GM12878 (cell line): ENCODE measurements at places on chromosomes 1 and 21.

GRCh38 chr1:86795316-86795715 lies 90.9 kb downstream of the SH3GLB1 start:
- DNase-seq: no peak

- no peak for DNase-seq
Observed at GRCh38 chr1:111904478-111905218, 84.8 kb downstream of the KCND3 start.

DNA sequence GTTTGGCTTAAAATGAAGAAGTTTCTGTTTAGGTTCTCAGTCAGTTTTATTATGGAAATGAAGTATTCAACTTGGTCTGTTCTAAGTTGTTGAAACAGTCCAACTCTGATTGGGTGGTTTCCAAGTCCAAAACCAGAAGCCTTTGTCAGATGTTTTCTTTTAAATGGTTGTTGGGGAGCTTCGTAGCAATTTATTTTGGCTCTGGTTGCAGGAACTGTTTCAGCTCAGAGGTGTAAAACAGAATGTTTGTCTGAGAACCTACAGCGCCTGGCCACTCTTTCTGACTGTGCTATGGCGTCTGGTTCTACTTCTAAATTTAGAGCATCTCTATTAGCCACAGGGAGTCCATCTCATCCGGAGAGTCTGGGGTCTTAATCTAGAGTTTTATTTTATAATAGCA lies 582.6 kb upstream of the TMPRSS15 start:
- no peak for DNase-seq

DNA sequence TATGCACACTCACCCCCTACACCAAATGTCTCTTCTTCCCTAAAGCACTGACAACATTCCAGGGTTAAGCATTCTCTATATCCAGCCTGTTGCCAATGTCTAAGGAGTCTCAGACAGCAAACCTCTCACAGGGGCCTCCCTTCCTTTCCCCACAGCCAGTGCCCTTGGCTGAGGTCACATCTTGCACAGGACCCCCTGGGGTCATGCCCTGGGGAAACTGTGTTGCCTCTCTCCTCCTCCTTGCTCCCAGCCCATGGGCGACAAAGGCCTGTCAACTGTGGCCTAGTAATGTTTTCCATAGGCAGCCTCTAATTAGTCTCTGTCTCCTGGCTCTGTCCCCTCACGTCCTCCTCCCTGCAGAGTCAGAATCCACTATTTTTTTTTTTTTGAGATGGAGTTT lies 54.6 kb downstream of the NENF start:
- no peak for DNase-seq

DNA sequence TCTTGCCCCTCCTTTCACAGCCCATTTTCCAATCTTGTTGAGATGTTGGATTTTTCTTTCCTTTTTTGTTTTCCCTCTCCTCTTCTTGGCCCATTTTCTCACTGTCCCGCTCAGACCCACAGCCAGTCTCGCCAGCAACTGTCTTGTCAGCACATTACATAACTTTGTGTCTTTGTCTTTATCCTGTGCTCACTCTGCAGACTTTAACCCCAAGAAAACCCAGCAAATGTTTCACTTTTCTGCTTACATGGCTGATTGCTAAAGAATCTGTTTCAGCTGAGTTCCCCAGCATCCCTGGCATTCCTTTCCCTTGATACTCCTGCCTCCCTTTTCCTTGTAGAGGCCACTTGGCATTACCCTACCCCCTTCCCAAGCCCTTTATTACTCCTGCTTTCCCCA lies 74.6 kb downstream of the ZNF648 start:
- DNase-seq: no peak

- DNase-seq: peak; percentile 19
Observed at GRCh38 chr1:186374303-186375151, 526 bp downstream of the TPR start.

GRCh38 chr1:84504580-84505492 lies 1.4 kb upstream of the SPATA1 start:
- no peak for DNase-seq

- DNase-seq: no peak
Observed at GRCh38 chr1:90413519-90413918, 303.6 kb downstream of the BARHL2 start.

- DNase-seq: no peak
Observed at GRCh38 chr1:73162564-73162963, 880.2 kb upstream of the NEGR1 start.

GRCh38 chr1:180927841-180928240 lies 15.1 kb downstream of the KIAA1614 start:
- DNase-seq: no peak

DNA sequence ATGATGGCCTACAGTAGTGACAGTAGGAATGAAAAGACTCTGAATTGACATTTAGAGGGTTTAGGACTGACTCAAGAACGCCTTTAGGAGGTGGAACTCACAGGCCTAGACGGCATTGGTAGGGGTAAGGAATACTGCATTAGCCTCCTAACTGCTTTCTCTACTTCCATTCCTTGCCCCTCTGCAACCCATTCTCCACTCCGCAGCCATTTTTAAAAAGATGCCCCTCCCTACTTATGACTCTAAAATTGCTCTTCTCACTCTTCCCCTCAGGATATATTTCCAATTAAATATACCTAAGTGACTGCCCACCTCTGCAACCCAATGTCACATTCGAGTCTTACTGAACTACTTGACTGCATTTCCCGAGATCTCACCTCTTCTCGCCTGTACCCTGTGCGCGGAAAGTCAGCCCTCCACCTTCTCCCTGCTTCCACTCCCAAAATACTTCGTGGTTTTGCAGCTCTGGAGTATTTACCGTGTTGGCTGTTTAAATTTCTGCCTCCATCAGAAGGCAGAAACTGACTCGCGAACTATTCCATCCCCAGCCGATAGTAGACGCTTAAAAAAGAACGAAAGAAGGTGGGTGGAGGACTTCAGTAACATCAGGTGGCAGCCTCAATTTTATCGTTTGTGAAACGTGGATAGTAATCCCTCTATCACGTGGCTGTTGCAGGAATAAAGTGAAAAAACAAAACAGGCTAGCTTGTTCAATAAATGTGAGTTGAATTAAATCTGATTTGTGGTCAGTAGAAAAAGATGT lies 1.1 kb upstream of the YBX1 start:
- no peak for DNase-seq

DNA sequence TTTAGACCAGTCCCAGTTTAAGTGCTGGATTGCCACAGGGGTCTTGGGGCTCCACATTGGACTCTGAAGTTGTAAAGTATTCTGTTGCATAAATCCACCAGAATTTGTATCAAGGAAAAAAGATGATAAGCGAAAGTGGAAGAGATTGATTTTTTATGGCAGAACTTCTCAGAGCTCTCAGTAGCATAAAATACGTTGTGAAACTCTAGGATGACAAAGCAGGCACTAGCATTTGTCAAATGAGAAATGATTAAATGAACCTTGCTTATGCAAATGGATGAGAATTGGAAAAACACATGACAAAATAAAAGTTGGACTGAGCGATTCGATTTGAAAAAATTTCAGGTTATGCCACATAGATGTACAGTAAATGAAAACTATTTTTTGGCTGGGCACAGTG lies 253.8 kb upstream of the RAB4A start:
- DNase-seq: no peak

DNA sequence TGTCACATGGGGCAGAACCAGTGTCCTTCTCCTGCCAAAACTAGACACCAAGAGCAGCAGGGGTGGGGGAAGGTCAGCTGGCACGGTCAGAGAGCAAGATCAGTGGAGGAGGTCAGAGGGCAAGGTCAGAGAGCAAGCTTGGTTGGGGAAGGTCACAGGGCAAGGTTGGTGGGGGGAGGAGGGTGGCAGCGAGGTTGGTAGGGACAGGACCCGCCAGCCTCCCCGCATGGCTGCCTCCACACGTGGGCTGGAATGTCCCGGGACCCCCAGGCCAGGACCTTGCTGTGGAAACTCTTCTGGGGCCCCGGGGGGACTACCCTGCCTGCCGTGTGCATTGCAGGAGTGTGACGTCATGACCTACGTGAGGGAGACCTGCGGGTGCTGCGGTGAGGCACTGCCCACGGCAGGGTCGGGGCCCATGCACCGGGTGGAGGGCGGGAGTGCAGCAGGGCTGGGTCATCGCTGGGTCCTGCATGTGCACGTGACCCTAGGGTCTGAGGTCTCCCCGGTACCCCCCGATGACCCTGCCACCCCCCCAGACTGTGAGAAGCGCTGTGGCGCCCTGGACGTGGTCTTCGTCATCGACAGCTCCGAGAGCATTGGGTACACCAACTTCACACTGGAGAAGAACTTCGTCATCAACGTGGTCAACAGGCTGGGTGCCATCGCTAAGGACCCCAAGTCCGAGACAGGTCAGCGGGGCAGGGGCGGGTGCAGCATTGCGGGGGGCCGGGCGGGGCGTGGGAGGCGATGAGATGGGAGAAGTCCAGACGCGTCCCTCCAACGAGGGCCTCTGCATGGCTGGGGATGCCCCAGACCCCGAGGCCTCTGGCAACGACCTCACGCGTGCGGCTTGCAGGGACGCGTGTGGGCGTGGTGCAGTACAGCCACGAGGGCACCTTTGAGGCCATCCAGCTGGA lies 27.3 kb downstream of the COL6A2 start:
- no peak for DNase-seq

- DNase-seq: no peak
Observed at GRCh38 chr1:240099329-240099728, 7.6 kb downstream of the FMN2 start.

DNA sequence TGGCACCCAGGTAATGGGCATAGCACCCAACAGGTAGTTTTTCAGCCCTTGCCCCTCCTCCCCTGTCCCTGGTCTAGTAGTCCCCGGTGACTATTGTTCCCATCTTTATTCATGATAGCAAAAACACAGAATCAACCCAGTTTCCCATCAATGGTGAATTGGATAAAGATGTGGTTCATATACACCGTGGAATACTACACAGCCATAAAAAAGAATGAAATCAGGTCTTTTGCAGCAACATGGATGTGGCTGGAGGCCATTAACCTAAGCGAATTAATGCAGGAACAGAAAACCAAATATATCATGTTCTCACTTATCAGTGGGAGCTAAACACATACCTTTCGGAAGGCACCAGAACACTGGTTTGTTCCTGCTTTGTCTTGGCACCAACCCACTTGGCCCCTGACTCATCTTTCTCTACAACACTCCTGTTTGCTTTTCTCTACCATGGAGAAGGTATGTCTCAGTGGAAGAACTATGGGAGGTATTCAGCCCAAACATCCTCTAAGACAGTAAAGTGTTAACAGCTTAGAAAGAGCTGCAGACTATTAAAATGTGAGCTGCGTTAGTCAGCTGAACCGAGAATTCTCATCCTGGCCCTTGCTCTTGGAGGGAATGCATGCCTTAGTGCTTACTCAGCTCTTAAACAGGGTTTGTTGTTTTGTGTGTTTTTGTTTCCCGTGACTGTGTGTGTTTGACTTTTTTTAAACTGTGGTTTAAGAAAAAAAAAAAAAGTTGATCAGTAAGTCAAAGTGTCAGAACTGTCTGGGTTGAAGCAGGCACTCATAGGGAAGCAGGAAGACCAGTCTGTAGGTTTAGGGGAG lies 203.0 kb downstream of the TOMM20 start:
- DNase-seq: peak; percentile 40

DNA sequence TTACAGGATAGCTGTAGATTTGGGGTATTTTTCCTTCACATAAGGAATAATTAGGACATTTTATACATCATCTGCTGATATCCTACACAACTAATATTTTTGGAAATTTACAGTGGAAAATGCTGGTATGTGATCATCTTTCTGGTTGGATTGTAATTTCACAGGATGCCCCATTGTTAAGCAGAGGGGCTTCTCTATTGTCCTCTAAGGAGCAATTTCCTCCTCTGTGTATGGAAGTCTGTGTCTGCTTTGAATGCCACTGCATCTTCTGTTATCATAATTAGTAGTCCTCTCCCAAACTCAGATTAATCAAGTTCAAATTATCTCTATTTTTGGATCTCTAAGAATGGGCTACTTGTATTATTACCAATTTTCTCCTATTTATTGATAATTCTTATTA lies 988.1 kb upstream of the B3GALT2 start:
- no peak for DNase-seq

GRCh38 chr1:12475947-12476346 lies 142.1 kb downstream of the DHRS3 start:
- DNase-seq: no peak

- no peak for DNase-seq
Observed at GRCh38 chr1:84225646-84226045, 75.9 kb upstream of the SAMD13 start.

- no peak for DNase-seq
Observed at GRCh38 chr1:111643097-111643496, 23.5 kb downstream of the RAP1A start.

- DNase-seq: peak; percentile 56
Observed at GRCh38 chr1:26582836-26583460, 53.4 kb downstream of the RPS6KA1 start.

DNA sequence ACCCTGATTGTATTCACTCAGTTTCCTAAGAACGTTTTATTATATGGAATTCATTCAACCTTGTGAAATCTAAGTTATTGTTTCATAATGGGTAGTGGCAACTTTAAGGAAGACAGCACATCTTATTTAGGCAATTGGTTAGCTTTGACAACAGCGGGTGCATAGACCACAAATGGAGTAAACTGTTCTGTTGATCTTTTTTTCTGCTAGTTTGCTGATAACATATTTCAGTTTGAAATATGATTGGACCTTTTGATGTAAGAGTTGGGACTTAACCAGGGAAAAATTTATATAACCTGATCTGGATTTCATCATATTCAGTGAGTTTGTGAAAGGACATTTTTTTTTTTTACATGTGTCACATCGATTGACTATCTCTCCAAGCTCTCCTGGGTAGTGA lies 151.7 kb downstream of the HLX start:
- no peak for DNase-seq

DNA sequence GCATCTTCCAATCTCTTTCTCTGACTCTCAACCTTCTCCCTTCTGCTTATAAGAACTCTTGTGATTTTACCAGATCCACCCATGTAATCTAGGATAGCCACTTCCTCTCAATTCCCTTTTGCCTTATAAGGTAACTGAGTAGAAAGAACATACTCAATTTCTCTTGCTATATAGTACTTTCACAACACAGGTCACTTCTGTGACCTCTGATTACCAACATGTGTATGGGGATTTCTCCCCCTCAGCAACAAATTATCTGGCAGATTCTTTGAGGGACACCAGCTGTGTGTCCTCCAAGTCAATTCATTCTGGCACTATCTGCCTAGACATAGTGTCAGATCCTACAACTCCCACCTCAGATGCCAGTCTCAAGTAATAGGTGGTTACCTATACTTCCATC lies 62.5 kb downstream of the IL23R start:
- no peak for DNase-seq

GRCh38 chr1:207286786-207287468 lies 34.6 kb upstream of the CD55 start:
- DNase-seq: no peak

- DNase-seq: no peak
Observed at GRCh38 chr1:111372336-111372965, 55.1 kb downstream of the OVGP1 start.

GRCh38 chr1:225425201-225425786 lies 2.5 kb downstream of the LBR start:
- DNase-seq: no peak

DNA sequence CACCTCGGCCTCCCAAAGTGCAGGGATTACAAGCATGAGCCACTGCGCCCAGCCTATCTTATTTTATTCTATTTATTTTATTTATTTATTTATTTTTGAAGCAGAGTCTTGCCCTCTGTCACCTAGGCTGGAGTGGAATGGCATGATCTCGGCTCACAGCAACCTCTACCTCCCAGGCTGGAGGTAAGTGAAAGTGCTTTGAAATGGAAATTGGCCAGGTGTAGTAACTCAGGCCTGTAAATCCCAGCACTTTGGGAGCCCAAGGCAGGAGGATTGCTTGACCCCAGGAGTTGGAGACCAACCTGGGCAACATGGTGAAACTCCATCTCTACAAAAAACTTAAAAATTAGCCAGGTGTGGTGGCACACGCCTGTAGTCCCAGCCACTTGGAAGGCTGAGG lies 5.1 kb upstream of the DSTYK start:
- no peak for DNase-seq
